ENCODE measurements at places on chromosomes 6 and 20. TPM values are rescaled to one million over a fixed set of nuclear protein-coding genes. Genes with fewer than 3 reads are reported as not detected.

SLC17A5 gene
- 12.0 TPM for polyA plus RNA-seq

GRCh38 chr6:6907286-6907685 is 200.5 kb upstream of the RREB1 start:
- DNase-seq: no peak
- no peak overlapping the region for H3K4me3 ChIP-seq
- H3K27me3 ChIP-seq: no peaks in the 10 kb centered on the region
- peaks cover 3% of the 10 kb centered on the region for H3K4me1 ChIP-seq
- no peak overlapping the region for H3K27ac ChIP-seq
- H3K36me3 ChIP-seq: no peaks in the 10 kb centered on the region

- DNase-seq: no peak
- H3K27ac ChIP-seq: no peak overlapping the region
- no peak overlapping the region for H3K4me3 ChIP-seq
- no peaks in the 10 kb centered on the region for H3K4me1 ChIP-seq
- H3K36me3 ChIP-seq: no peaks in the 10 kb centered on the region
These were observed 36.9 kb downstream of the CEBPB start for GRCh38 chr20:50227506-50227905.

ZBTB46 gene
- 0.12 TPM for polyA plus RNA-seq

- no peaks in the 10 kb centered on the region for H3K4me1 ChIP-seq
- no peaks in the 10 kb centered on the region for H3K27me3 ChIP-seq
- no peak overlapping the region for H3K4me3 ChIP-seq
These were observed 94.2 kb downstream of the ADAT2 start for GRCh38 chr6:143356101-143356880.

GRCh38 chr6:108578595-108579327 is 18.0 kb downstream of the FOXO3 start:
- no peak overlapping the region for H3K27ac ChIP-seq
- peaks cover 13% of the 10 kb centered on the region for H3K36me3 ChIP-seq
- no peak for DNase-seq
- no peak overlapping the region for H3K4me3 ChIP-seq
- peaks cover 40% of the 10 kb centered on the region for H3K4me1 ChIP-seq
- no peaks in the 10 kb centered on the region for H3K27me3 ChIP-seq

- H3K27ac ChIP-seq: no peak overlapping the region
- H3K36me3 ChIP-seq: no peaks in the 10 kb centered on the region
- no peak for DNase-seq
- H3K4me3 ChIP-seq: no peak overlapping the region
These were observed 42.7 kb upstream of the ZNF831 start for GRCh38 chr20:59120919-59121318.

RAD21L1 gene
- polyA plus RNA-seq: not detected

GLP1R gene
- not detected for polyA plus RNA-seq

RBM24 gene
- 1.9 TPM for polyA plus RNA-seq

- H3K4me1 ChIP-seq: peaks cover 17% of the 10 kb centered on the region
- H3K27me3 ChIP-seq: no peaks in the 10 kb centered on the region
- H3K36me3 ChIP-seq: no peaks in the 10 kb centered on the region
- no peak overlapping the region for H3K27ac ChIP-seq
These were observed 126.7 kb downstream of the BCAS1 start for GRCh38 chr20:53943522-53944291.

KHDC3L gene
- not detected for polyA plus RNA-seq
